ENCODE measurements at places on chromosomes 3 and 15.

DNA sequence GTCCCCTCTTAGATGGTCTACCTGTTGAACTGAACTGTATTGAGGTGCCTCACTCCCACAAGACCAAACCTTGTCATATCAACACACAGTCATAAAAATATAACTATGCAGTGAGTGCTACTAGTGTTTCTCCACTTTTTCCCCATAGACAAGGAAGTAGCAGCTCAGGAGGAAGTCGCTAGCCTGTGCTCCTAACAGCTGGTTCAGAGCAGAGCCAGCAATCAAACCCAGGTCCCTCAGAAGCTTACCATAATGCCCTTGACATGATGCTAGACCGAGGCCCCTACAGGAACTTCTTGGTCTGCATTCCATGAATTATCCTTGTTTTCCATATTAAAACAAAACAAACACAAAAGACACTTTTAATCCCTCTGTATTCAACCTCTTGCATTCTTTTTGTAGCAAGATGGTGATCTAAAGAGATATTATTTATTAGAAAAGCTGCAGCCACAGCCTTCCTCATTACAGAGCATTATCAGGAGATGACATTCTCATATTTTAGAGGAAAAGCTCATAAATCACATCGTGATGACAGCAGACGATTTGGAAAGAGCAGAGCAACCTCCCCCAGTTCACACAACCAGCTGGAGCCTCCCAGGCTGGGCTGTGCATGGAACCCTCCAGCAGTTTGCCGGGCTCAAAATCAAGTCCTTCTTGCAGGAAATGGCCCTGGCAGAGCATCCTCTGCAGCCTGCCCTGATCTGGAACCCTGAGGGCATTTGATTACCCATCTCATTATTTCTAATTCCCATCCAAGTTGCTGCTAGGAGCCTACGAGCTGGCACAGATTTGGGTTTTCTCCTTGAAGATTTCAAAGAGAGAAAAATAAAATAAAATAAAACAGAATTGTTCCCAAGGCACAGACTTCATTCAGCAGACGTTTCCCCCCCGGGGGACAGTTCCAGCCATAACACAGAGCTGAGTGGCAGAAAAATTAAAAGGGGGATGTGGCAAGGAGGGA is 118.8 kb downstream of the SRGAP3 start:
- no peak for DNase-seq

DNA sequence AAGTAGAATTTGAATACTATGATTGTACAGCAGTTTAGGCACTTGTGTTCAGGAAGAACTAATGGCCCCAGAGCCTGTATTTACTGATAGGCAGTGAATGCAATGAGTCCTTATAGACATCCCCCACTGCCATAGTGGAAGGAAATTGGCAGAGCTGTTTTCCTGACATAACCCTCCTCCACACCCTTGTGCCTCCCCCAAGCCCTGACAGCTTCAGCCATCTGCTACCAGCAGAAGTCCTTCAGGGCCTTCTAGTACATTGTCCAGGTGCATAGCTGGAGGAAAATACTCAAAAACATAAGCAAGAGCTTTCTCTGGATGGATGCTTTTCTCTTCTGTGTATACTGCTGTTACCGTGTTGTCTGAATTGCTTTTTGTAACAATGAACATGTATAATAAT is 20.6 kb downstream of the ARHGAP31 start:
- DNase-seq: no peak

DNA sequence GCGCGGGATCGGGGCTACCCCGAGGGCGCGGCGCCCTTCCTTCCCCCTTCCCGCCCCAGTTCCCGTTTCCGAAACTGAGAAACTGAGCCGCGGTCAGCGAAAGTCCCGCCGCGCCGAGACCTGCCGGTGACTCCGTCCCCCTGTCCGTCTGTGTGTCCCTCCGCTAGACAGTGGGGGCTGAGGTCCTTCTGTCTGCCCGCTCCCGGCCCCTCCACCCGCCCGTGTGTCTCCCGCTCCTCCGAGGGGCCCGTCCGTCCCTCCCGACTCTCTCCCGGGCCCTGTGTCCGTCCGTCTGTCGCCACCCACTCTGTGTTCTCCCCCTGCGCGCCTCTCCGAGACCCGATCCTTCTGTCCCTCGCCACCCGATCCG is 426 bp downstream of the PRKCD start:
- no peak for DNase-seq

GRCh38 chr15:89802986-89803824 is 11.4 kb downstream of the ANPEP start:
- DNase-seq: no peak

GRCh38 chr3:128486205-128486628 is 6.8 kb downstream of the GATA2 start:
- DNase-seq: no peak

DNA sequence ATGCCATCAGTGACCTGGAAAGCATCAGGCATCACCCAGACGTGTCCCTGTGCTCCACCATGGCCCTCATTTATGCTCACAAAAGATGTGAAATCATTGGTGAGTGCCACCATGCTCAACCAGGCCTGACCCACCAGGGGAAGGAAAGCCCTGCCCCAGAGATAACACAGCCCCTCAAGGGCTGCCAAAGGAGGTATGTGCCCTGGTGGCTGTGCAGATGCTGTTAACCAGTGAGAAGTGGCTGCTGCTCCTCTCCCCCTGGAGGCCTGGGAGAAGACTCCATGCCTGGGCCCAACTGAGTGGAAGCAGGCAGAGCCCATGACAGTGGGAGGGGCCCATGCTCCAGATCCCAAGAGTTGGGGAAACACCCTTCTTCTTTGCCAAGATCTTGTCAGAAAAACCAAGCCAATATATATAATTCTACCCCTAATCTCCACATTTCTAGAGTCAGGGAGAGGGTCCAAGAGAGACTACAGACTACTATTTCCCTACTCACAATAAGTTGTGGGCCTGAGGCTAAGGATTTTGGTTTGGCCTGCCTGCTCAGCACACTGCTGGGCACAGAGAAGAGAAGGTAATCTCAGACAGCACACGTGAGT is 2.7 kb downstream of the TTC21A start:
- no peak for DNase-seq

- no peak for DNase-seq
Observed at GRCh38 chr3:104257486-104257885, 1109.2 kb upstream of the ALCAM start.

DNA sequence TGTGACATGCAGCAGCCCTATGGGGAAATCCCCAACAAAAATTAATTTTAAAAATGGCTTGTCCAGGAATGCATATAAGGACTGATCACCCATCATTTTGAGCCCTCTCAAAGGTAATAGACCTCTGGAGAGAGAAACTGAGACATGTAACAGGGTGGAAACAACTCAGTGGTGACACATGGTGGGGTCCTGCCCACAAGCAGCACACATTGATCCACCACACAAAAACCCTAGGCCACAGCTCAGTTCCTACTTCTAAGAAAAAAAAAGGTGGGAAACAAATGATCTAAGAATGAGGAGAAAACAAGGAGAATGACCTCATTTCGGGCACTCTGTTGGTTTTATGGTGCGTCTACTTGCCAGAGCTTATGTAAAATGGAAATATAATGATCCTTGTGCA is 1.9 kb upstream of the SLC41A3 start:
- DNase-seq: no peak

DNA sequence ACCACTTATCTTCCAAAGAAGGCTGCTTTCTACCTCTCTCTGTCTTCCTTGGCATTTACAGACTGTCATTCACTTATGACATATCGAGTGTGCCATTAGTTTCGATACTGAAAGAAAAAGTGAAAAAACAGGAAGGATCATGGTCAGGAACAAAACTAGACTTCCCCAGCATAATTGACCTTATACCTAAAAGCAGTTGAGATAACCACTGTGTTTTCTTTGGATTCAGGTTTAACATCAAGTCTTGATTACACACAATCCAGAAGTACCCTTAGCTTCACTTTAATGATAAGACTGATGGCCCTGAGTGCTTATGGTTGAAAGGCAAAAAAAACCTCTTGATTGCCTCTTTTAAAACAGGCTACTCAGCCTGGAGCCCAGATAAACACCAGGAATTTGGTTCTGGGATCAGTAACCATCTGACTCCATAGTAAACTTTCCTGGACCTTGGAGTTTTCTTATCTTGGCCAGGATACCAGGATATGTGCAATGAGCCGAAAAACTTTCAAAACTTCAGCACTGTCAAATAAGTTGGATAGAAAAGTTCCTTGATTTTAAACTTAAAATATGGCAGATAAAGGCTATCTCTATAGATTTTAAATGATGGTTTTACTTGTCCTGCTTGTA is 5.0 kb upstream of the UACA start:
- no peak for DNase-seq

DNA sequence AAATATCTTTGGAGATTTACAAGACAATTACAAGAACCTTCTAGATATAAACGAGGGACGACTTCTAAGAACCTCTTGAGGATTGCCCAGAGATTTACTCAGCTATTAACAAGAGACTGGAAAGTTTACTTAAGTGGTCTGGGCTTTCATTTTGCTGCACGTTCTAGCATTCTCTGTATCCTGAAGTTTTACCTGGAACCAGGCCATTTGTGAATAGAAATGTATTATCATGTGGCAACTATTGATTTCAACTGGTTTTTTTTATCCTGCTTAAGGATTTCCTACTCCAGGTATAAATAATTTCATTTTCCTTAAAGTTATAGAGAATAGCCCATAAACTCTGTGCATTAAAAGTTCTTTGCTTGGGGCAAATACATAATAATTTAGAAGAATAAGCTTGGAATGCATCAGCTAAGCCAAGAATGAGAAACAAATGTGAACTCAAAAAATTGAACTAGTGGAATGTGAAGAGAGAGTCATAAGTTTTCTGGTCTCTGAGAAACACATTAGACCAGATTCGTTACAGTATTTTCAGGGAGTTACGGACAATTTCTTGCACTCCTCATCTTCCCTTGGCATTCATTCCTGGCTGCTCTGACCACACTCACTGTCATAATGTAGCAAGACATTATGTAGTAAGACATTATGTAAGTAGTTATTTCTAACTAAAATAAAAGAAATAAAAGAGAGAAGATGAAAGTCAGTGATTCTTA is 1.3 kb downstream of the AQP9 start:
- no peak for DNase-seq

DNA sequence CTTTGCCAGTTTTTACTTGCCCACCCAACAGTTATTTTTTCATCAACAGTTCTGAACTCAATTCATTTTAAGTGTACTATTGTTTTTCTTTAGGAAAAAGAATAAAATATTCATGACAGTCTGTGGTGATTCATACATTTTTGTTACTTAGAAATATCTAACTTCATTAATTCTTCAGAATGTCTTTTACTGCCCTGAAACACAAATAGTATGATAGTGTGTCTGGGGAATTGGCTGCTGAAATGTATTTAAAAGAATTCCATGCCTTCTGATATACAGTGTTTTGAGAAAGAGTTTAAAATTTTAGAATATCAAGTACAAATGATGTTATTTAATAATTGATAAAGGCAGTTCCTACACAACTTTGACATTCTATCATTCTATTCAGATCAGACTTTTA is 854.1 kb downstream of the NAALADL2 start:
- DNase-seq: no peak

- DNase-seq: no peak
Observed at GRCh38 chr15:27490867-27491595, 520.0 kb downstream of the GABRG3 start.

DNA sequence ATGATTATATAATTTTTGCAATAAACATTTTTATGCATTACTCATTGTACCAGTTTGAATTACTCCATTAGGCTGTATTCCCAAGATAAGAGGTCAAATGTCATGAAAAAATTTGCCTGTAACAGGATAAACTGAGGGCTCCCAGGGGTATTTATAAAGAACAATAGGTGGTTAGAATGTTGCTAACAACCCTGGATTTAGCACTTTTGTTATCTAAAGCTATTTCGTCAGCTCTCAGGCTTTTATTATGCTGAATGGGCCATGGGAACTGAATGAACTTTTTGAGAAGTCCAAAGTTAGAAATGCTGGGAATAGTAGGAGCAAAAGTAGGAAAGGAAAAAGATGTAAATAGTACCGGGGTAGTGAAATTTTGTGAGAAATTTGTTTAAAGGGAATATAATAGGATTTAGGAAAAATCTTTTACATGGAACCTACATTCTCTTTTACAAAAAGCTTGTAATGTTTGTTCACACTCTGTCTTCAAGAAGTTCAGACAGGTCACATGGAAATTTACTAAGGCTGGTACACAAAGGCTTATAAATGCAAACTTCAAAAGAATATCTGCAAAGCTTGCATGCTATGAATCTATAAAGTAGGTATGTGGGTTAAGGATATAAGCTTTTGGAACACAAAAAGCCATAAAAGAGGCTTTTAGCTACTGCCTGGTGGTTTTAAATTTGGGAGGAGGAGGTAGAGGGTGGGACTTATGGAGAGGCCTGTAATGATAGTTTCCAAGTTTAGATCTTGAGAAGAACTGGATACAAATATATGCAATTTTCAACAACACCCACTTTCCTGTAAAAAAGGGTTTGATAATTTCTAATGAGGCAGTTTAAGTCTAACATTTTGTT is 445.8 kb upstream of the NAALADL2 start:
- no peak for DNase-seq

- no peak for DNase-seq
Observed at GRCh38 chr3:160987982-160988964, 116.9 kb downstream of the B3GALNT1 start.

DNA sequence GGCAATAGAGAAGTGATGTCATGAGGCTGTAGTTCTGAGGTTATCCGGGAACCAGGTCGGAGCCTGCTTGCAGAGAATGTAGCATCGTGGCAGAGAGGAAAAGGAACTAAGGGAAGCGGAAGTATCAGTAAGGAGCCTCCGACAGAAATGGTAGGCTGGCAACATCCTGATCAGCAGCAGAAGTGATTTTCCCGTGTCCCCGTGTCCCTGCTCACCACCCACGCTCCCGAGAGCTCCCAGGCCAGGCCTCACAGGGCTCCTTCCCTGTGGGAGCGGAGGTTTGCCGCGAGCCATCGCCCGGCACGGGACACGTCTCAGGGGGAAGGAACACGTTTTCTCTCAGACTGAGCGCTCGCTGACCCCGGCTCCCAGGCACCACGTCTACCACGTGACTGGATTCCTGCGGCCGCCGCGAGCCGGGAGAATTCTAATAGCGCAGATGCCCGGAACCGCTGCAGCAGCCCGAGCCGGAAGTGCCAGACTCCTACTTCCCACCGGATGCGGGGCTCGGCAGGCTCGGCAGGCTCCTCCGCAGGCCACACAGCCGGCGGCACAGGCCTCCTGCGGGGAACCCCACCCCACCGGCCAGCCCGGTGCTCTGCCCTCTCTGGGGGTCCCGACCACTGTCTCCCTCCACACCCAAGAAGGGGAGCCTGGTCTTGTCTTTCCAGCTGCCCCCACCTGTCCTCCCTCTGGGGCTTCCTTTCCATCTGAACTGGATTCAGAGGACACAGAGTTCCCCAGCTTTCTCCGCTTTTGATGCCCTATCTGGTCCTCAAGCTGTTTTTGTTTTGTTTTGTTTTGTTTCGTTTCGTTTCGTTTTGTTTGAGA is 99.3 kb downstream of the BDH1 start:
- peak; percentile 78 for DNase-seq

- no peak for DNase-seq
Observed at GRCh38 chr3:47057212-47057671, 77.8 kb downstream of the NBEAL2 start.
